Stimulated activated CD4-positive, alpha-beta T cell treated with anti-CD3 and anti-CD28 coated beads, Interleukin-12 subunit alpha, Interleukin-12 subunit beta, amount 100 ng/mL, for 4 hours (primary cell): ENCODE measurements at places on chromosomes 11 and 22.

GRCh38 chr22:25160120-25160996 is 39.3 kb upstream of the CRYBB3 start:
- DNase-seq: no peak

GRCh38 chr22:41919357-41920224 is 4.7 kb upstream of the SHISA8 start:
- peak; percentile 40 for DNase-seq

DNA sequence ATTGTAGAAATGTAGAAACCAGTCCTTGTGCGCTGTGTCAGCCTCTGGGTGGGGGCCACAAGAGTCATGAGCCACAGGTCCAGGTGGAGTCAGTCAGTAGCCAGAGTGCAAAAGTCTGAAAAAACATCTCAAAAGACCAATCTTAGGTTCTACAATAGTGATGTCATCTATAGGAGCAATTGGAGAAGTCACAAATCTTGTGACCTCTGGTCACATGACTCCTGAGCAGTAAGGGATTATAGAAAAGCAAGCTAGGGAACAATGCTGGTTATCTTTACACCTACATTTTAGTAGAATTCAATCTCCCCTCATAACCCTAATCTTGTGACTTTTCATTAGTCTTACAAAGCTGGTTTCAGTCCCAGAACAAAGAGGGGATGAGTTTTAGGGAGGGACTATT is 82.7 kb downstream of the CCDC83 start:
- no peak for DNase-seq

DNA sequence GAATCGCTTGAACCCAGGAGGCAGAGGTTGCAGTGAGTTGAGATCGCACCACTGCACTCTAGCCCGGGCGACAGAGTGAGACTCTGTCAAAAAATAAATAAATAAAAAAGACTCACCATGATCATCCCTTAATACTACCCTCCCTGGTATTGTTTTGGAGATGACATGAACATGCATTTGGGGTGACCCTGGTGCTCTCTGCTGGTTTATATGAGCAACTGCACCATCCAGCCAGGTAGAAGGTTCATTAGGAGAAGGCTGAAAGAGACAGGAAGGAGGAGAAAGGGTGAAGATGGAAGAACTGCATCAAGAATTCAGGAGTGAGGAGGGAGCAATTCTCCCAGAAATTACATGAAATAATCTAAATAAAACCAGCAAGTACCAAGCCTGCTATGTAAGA is 37.8 kb downstream of the SLC5A1 start:
- DNase-seq: no peak

DNA sequence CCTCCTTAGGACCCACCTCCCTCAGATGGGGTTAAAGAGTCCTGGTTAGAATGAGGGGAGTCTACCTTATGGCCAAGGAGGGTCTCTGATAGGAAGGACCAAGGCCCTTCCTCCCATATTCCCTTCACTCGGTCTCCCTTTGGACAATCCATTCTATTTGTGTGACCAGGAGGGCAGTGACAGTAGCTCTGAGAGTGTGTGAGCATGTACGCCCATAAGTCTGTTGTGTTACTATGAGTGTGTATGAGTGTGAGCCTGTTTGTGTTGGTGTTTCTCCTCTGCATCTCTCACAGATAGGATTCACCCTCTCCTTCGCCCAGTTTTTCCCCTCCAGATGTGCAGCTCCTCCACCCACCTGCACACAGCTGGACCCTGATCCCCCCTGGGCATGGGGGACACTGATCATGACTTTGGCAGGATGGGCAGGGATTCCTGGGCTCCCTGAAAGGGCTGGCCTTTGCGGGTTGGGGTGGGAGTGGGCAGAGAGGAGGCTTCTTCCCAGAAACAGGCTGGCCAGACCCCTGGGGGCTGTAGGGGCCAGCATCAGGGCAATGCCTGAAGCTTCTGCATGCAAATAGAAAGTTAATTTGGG is 14.5 kb downstream of the PHLDB1 start:
- DNase-seq: no peak

DNA sequence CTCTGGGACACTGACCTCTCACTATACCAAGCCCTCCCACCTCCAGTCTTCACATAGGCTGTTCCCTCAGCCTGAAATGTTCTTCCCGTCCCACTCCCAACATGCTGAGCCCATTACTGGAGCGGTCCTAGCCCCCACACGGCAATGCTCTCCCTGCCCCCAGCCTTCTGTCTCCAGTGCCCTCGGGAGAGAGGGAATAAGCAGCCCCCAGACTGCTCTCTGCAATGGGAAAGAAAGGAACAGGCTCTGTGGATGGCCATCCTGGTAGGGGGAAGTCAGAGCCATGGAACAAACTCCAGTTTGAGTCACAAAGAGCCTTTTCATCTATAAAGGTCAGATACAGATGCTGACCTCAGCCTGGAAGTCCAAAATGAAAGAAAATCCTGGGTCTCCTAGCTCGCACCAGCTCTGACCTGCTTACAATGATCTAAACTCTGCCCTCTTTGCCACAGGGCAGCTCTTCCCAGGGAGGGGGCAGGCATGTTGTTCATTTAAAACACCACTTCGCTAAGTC is 62.6 kb downstream of the FLRT1 start:
- no peak for DNase-seq

- DNase-seq: no peak
Observed at GRCh38 chr11:60457576-60457975, 1.9 kb downstream of the MS4A1 start.

- no peak for DNase-seq
Observed at GRCh38 chr11:128516886-128517285, 70.5 kb downstream of the ETS1 start.

GRCh38 chr11:86810288-86810687 is 9.9 kb downstream of the PRSS23 start:
- no peak for DNase-seq

DNA sequence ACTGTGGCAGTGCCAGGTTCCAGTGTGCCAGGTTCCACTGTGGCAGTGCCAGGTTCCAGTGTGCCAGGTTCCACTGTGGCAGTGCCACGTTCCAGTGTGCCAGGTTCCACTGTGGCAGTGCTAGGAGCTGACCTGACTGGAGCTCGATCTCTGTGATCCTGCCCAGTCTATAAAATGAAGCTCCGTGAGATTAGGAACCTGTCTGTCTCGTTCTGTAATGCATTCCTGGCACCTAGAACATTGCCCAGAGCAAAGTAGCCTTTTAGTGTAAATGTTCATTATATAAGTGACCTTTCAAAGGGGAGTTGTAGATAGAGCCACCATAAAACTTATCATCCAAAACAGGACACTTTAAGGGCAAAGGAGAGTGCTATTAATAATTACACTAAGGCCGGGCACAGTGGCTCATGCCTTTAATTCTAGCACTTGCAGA is 36.0 kb downstream of the ART5 start:
- no peak for DNase-seq

- no peak for DNase-seq
Observed at GRCh38 chr22:49533886-49534285, 293.8 kb downstream of the BRD1 start.

GRCh38 chr11:69799582-69799981 is 19.6 kb downstream of the FGF3 start:
- DNase-seq: no peak

- DNase-seq: no peak
Observed at GRCh38 chr22:38652859-38653258, 3.3 kb downstream of the FAM227A start.

- DNase-seq: no peak
Observed at GRCh38 chr11:46001448-46001914, 79.0 kb downstream of the LARGE2 start.

DNA sequence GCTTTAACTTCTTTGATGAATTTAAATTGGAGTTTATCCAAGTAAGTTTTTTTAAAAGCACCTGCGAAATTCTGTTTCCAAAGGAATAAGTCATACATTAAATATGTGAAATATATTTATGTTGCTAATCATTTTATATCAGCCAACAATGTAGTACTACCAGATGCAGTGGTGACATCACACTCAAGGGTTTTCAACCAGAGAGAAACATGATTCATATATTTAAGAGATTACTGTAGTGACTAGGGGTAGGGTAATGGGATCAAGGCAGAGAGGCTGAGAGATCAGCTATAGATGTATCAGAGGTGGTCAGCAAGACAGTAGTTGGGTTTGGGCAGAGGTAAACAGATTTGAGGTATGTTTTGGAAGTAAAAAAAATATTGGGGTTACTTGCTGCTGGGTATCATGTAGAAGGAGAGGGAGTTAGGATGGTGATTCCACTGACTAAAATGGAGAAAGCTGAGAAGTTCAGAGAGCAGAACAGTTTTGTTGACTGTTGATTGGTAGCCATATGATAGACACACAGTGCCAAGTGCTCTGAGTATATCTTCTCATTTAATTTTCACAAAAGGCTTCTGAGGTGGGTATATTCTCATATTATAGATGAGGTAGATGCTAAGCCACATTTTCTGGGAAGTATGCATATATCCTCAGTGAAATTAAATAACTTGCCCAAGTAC is 39.4 kb downstream of the CEP57 start:
- DNase-seq: no peak

DNA sequence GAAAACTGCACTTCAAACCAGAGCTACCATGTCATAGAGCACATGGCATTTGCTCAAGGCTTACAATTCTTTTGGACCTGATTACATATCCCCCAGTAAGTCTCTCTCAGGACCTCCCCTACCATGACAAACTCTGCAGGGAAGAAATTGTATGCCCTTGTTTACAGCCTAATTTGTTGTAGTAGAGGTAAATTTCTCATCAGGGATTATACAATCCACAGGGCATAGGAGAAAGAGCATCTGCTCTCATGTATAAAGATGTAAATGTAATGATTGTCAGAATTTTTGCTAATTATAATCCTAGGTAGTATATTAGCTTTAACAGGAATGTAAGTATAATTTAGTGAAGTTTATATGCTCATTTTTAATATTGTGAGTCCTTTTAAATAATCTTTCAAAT is at the start of gene OR8B3:
Gene OR8B3 (minus strand): TSS at position 101 of the 400 bp plus-strand sequence. CDS start 1,673 bp downstream, outside the sequence.
- DNase-seq: no peak

DNA sequence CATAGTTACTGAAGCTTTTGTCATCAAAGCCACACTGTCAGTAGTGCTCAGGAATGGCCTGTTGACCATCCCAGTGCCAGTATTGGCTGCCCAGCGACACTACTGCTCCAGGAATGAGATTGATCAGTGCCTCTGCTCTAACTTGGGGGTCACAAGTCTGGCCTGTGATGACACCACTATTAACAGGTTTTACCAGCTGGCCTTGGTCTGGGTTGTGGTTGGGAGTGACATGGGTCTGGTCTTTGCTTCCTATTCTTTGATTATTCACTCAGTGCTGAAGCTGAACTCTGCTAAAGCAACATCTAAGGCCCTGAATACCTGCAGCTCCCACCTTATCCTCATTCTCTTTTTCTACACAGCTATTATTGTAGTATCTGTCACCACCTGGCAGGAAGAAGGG is 21.5 kb downstream of the OR56B4 start:
- no peak for DNase-seq

DNA sequence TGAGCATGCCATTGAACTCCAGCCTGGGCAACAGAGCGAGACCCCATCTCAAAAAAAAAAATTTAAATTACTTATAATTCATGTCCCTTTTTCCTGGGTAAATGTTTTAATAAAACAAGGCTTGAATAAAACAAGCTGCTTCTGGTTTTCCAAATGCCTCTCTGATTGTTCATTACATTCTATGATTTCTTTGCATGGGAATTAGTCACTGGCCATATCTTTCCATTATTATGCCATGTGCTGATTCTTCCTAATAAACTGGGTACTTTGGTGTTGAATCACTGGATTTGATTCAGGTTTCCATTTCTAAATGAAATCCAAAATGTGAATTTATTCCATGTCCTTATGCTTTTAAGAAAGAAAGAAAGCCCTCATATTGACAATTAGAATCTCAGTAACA is 42.6 kb downstream of the ZNF215 start:
- DNase-seq: no peak

DNA sequence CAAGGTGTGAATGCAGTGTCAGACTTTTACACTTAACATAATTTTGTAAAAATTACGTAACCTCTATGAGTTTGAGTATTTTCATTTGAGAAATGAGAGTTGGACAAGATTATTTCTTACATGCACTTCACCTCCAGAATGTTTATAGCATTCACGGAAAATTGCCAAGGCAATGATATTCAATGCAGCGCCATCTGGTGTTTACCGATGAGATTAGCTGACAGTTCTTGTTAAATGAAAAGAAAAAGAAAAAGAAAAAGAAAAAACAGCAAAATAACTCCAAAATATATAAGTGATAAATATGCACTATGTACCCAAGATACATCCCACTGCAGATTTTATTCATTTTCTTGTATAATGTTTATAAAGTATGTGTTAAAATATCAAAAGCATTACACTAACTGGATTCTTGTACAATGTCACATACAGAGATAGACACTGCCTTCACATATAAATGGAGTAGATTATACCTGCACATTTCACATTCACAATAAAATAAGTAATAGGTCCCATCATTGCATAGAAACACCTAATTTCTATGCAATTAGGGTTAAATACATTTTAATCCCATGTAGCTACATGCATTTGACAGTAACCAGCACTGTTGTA is 976.3 kb upstream of the FAT3 start:
- no peak for DNase-seq

DNA sequence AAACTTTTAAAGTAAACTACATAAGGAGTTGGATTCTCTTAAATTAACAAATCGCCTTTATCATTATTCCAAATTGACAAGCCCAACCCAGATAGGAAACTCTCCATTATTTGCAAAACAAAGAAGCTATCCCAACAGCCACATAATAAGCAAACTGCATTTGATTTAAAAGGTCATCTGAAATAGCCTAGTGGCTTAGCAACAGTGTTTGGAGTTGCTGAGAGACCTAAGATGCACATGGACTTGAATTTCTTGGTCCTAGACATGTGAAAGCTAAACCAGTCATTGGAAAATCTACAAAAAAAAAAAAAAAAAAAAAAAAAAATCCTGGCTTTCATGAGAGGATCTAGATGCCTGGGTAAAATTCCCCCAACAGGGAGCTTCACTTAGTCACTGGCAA is 69.5 kb downstream of the PRCP start:
- no peak for DNase-seq

GRCh38 chr11:68632802-68633201 is 51.5 kb upstream of the GAL start:
- no peak for DNase-seq

GRCh38 chr22:22906907-22907550 is 19.4 kb downstream of the IGLL5 start:
- no peak for DNase-seq

GRCh38 chr22:50469377-50470305 is 5.2 kb downstream of the SBF1 start:
- DNase-seq: peak; percentile 87

- DNase-seq: no peak
Observed at GRCh38 chr11:64100782-64101353, 65.0 kb downstream of the MACROD1 start.

- DNase-seq: no peak
Observed at GRCh38 chr11:124460459-124460858, 15.0 kb upstream of the OR8B8 start.
